C1 segment of cervical spinal cord (tissue), 14 donors: ENCODE measurements at places on chromosomes 13 and 19.

GRCh38 chr13:32790731-32791130 is 204.5 kb downstream of the PDS5B start:
- no peak for DNase-seq

- no peak for DNase-seq
These were observed 12.9 kb downstream of the NHLRC3 start for GRCh38 chr13:39051157-39051556.

- no peak for DNase-seq
These were observed 114.3 kb downstream of the TEX26 start for GRCh38 chr13:31046711-31047279.

- DNase-seq, result no peak
These were observed 28.7 kb upstream of the FAM216B start for GRCh38 chr13:42752731-42753130.

- no peak for DNase-seq
These were observed 40.3 kb upstream of the TFDP1 start for GRCh38 chr13:113544071-113544891.
